Urinary bladder (tissue), 4 donors: ENCODE measurements at places on chromosomes 5 and 9. TPM values are rescaled to one million over a fixed set of nuclear protein-coding genes. Genes with fewer than 3 reads are reported as not detected.

The TMEM174 gene
- not detected for total RNA-seq

The MROH2B gene
- not detected for total RNA-seq

The FOXD4L5 gene
- 0.05 TPM for total RNA-seq

The ANAPC2 gene
- total RNA-seq = 18.6 TPM

The SPINK4 gene
- not detected for total RNA-seq

The MRNIP gene
- 30.5 TPM for total RNA-seq

The GDF9 gene
- total RNA-seq = 0.26 TPM

The IL7R gene
- 1.5 TPM for total RNA-seq

The SPAAR gene
- total RNA-seq = not detected
